ENCODE measurements at places on chromosomes 5 and 9.

DNA sequence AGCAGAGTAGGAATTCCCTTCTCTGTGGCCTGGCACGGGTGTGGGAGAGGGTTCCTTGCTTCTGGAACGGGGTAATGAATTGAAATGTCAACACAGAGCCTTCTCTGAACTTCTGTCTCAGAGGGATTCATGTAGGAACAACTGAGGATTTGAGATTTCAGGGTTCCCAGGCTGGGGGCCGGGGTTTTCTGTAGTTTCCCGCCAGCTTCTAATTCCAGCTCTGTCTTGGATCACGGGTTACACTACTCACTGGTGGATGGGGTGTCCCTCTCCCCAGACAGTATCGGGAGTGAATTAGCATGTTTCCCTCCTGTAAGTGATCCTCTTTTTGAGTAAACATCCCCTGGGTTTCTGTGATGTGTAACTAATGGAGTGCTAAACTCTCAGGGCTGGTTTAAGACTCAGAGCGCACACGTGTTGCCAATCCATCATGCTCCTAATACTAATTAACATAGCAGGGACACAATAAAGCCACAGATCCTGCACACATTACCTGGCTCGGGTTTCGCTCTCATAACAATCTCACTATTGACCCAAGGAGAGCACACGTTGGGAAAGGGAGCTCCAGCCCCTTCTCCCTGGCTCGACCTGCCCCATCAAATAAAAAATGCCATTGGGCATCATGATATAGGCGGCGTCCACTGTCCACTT lies 18.1 kb upstream of the DMRT2 start:
- DNase-seq = no peak

GRCh38 chr5:115306011-115306536 lies 9.6 kb upstream of the CCDC112 start:
- no peak for DNase-seq

DNA sequence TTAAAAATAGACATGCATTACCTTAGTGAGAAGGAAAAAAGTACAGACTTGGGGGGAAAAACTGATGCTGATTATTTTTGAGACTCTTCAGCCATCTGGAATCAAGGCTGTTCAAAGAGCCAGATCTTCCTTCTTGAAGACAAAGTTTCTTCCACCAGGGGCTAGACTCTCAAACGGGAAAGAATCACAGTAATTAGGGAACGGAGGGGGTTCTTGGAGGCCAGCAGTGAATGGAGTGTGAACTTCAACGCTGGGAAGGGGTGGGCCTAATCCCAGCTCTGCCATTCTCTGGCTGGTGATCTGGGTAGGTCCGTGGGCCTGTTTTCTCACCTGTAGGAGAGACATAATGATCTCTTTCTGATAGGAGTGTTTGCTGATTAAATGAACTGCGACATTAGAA lies 21.1 kb upstream of the LHX2 start:
- DNase-seq = no peak

DNA sequence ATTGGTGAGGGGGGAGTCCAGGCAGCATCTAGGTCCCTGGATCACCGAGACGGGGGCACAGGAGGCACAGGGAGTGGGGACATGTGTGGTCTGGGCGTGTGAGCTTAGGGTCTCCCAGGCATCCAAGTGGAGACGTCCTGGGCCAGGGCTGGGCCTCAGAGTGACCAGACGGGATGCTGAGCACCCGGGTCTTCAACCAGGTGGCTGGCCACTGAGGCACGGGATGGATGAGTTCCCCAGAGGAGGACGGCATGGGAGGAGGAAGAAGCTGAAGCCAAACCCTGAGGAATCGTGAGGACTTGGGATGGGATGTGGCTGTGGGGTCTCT lies 88.0 kb downstream of the LMX1B start:
- DNase-seq = no peak

- no peak for DNase-seq
Observed at GRCh38 chr9:136722969-136723356, 10.6 kb downstream of the DIPK1B start.

- no peak for DNase-seq
Observed at GRCh38 chr5:32505756-32506155, 61.2 kb upstream of the ZFR start.

DNA sequence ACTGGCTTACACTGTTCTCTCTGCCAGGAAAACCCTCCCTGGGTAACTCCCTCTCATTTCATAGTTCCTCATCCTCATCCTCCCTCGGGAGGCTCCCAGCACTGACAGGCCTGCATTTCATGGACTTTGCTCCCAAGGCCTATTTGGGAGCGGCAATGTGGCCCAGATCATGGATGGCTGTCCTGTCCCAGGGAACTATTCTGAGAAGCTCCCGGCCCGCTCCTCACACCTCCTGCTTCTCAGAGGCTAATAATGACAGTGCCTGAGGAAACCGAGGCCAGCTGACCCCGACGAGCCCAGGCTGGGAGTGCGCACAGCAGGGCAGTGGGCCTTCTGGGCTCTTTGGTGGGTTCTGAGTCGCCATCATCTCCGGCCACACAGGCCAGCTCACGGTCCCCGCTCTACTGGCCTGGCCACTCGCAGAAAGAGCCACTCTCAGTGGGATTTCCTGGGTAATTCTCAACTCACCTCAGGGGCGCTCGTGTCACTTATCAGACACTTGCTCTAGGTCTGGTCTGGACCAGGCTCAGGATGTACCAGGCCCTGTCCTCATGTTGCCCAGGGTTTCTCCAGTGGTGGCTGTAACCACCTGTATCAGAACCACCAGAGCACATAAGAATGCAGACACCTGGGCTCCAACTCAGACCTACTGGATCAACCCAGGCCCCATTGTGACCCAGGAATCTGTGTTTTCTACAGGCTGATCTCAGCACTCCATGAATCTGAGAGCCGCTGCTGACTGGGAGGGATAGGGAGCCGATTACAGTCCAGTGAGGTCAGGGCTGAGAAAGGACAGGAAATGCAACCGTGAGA lies 2.0 kb upstream of the DOLPP1 start:
- no peak for DNase-seq

- DNase-seq = no peak
Observed at GRCh38 chr5:97009212-97009898, 73.5 kb downstream of the LNPEP start.

- DNase-seq = no peak
Observed at GRCh38 chr5:38607930-38608564, 51.6 kb upstream of the LIFR start.

- DNase-seq = no peak
Observed at GRCh38 chr5:75439276-75439675, 72.2 kb downstream of the CERT1 start.

Data from central memory CD8-positive, alpha-beta T cell (primary cell).